ENCODE measurements at places on chromosomes 13 and 19. TPM values are rescaled to one million over a fixed set of nuclear protein-coding genes. Genes with fewer than 3 reads are reported as not detected.

UBE2S gene
- total RNA-seq = 26.7 TPM

NECTIN2 gene
- 79.4 TPM for total RNA-seq

STOML3 gene
- 0.54 TPM for total RNA-seq

CALR3 gene
- total RNA-seq = not detected

XRCC1 gene
- 43.4 TPM for total RNA-seq

LILRB2 gene
- total RNA-seq = 3.8 TPM

NMRK2 gene
- total RNA-seq = not detected

ATP4A gene
- total RNA-seq = not detected

SHFL gene
- 56.8 TPM for total RNA-seq

SLITRK6 gene
- total RNA-seq = not detected

NACC1 gene
- 73.5 TPM for total RNA-seq

FPR2 gene
- total RNA-seq = 0.54 TPM

DNAJB1 gene
- total RNA-seq = 64.1 TPM

RGL3 gene
- total RNA-seq = not detected

PDX1 gene
- not detected for total RNA-seq

WDR87 gene
- total RNA-seq = not detected

JAK3 gene
- 127 TPM for total RNA-seq

SULT2A1 gene
- not detected for total RNA-seq

KLK8 gene
- not detected for total RNA-seq

ZNF135 gene
- 14.8 TPM for total RNA-seq

B9D2 gene
- 26.4 TPM for total RNA-seq

LHFPL6 gene
- total RNA-seq = 6.2 TPM

DACT3 gene
- total RNA-seq = under 0.01 TPM

SELENOV gene
- total RNA-seq = not detected

DYRK1B gene
- total RNA-seq = 48.5 TPM

CPB2 gene
- not detected for total RNA-seq

ZNF582 gene
- total RNA-seq = 3.0 TPM

GPR4 gene
- not detected for total RNA-seq

EXOC3L2 gene
- total RNA-seq = 0.54 TPM

SIGLEC5 gene
- total RNA-seq = 2.2 TPM

SERTAD1 gene
- 19.1 TPM for total RNA-seq

PSG7 gene
- total RNA-seq = not detected
